ENCODE measurements at places on chromosomes 3 and 15.

DNA sequence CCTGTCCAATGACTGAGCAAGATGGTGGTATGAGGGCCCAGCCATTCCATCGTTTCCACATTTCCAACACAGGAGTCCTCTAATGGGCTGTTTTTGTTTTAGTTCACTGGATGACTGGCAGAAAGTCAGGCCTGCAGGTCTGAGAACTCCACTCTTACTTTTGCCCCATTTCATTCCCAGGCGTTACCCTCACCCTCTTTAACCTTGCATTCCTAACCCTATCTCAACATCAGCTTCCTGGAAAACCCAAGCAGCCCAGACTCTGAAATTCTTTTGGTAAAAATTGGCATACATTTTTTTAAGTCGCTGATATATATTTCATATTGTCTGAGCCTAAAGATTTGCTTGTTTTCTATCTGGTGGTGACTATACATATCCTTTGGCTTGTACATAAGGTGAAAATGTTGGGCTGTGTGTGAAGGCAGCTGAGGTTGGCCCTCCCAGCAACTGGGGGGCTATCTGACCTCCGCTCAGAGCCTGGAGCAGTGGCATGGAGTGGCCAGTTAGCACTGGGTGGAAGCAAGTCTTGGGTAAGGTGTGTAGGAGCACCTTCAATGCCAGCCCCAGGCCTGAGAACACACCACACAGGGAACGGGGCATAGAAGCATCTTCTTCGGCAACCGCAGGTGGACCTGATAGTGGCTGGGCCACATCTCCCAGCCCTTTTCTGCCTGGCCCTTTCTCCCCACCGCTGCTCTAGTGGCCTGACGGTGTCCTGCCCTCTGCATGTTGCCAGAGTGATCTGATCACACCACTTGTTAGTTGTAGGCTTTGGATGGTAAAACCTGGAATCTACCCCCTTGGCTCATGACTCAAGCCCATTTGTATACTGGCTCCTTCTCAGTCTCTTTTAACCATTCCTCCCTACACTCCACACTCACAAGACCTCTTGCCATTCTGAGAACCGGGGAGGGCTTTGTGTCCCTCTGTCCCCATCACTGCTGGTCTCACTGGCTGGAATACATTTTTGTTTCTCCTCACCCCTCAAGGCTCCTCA, 50.0 kb downstream of the AMOTL2 start:
- DNase-seq, result no peak

DNA sequence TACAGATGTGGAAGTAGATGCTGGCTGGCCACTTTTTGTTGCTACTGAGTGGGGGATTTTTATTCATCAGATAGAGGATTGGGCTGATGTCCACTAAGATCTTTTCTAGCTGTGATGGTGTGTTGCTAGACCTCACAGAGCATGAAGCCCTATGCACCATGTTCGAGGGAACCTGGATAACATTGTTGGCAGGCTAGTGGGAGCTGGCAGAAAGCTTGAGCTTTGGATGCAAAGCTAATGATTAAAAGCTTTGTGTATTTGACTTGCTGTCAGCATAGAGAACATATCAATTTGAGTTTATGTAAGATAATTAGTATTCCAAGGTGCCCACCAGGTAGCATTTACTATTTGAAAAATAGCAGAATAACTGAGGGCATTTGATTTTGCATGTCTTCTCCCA, 59.1 kb downstream of the ST6GAL1 start:
- no peak for DNase-seq

- DNase-seq, result no peak
Measured at GRCh38 chr3:15808679-15809310, 11.0 kb upstream of the ANKRD28 start.

GRCh38 chr3:74217467-74217866, 397.0 kb downstream of the CNTN3 start:
- DNase-seq, result no peak

DNA sequence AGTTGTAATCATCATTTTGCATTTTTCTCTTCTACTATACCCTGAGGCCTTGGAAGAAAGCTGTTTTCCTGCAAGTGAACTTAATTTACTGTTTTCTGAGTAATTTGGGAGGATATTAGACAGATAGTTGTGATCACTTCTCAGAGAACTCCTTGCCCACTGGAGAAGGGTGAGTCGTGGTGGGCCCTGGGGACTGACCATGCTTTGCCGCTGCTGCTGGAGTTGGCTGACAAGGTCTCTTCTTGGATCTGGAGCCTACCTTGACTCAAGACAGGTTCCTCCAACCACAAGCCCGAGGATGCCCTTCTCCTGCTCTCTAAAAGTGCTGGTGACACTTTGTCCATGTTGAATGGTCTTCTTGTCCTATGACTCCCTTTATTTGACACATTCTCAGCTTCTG, 68.4 kb downstream of the KCNAB1 start:
- DNase-seq, result no peak

DNA sequence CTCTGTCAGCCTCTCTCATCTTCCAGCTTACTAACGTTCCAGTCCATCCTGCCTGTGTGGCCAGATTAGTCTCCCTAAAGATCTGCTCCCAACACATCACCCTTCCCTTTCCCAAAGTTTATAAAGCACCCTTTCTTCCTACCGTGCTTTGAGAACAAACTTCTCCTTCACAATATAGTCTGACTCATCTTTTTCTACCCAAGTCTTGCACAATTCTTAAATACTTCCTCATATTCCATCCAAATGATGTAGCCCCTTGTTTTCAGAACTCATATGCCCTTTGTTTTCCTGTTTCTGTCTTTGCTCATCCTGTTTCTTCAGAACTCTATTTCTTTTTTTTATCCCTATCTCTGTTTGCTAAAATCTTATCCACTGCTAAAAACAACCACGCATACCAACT, 326.8 kb downstream of the MFSD1 start:
- DNase-seq, result no peak

- no peak for DNase-seq
Measured at GRCh38 chr3:44033123-44033522, 208.6 kb upstream of the TOPAZ1 start.

DNA sequence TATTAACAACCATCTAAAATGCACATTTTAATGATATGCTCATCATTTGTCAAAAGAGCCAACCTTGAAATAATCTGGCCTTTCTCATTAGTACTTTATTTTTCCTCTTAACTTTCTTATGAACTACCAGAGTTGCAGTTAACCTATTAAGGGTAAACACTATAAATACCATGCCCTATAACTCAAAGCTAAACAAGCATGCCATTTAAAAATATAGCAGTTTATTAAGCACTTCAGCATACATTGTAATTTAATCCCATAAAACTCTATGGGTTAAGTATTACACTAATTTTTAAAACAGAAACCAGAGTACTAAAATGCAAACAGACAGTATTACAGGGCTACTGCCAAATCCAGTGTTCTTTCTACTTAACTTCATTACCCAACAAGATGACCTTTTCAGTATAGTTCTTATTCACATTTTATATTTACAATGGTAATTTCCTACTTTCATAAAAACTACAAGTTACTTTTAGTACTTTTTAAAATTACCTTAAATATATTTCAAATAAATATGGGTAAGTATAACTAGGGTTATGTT, 11.8 kb downstream of the NPTN start:
- no peak for DNase-seq

GRCh38 chr3:53191836-53192480, 30.9 kb downstream of the PRKCD start:
- no peak for DNase-seq

DNA sequence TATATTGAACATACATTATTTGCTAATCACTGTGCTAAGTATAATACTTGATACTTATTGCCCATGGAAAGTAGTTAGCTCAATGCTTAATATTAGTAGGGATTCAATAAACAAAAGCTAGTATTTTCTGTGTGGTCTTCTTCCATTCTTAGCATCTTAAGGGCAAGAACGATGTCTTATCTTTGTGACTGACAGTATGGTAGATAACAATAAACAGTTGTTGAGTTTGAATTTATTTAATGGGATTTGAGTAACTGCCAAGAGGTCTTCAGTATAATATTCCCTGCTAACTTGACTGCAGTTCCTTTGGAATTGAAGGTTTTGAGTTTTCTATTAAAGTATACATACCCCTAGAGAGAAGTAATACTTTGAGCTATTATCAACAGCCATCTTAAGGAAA, 70.1 kb downstream of the ZNF609 start:
- no peak for DNase-seq

- no peak for DNase-seq
Measured at GRCh38 chr3:151327571-151328198, 1.7 kb downstream of the P2RY13 start.

GRCh38 chr3:143648708-143649107, 199.6 kb downstream of the SLC9A9 start:
- DNase-seq, result no peak

DNA sequence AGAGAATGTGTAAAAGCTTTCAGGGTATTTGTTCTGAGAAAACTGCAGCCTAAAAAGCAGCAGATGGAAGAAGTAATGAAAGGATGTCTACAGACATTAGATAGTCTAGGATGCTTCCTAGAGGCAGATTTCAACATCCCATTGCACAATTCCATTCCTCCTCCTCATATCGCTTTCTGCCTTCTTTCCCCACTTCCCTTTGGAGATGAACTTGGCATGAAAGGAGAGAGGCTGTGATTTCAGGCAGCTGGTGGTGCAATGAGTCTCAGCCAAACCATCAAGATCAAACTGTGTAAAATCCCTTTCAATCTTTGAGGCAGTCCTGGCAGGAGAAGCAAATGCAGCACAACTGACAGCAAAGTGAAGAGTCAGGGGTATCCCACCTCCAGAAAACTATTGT, 438.7 kb upstream of the KCNMB2 start:
- no peak for DNase-seq
